M059J (cell line): ENCODE measurements at places on chromosomes 2 and 18. TPM values are rescaled to one million over a fixed set of nuclear protein-coding genes. Genes with fewer than 3 reads are reported as not detected.

Gene GCG
- not detected in 2 replicates for total RNA-seq

Gene TMEM178A
- 0.79 and 3.9 TPM in 2 replicates for total RNA-seq

Gene C2orf80
- total RNA-seq: not detected in 2 replicates

Gene COL4A3
- 0.02 and 0.47 TPM in 2 replicates for total RNA-seq

Gene LRRC30
- not detected in 2 replicates for total RNA-seq

Gene FMNL2
- 6.5 and 13.2 TPM in 2 replicates for total RNA-seq

Gene ANKRD36
- total RNA-seq: 3.0 and 7.5 TPM in 2 replicates

Gene RUFY4
- total RNA-seq: not detected in 2 replicates

Gene KCNK3
- 2.4 and 2.8 TPM in 2 replicates for total RNA-seq

Gene SLC4A3
- total RNA-seq: 1.2 and 2.6 TPM in 2 replicates

Gene GREB1L
- total RNA-seq: 3.9 and 8.9 TPM in 2 replicates

Gene ANO7
- 0.62 and 0.76 TPM in 2 replicates for total RNA-seq

Gene PROKR1
- 0.17 TPM in 1 of 2 replicates, not detected in the other for total RNA-seq

Gene ALLC
- not detected in 2 replicates for total RNA-seq

Gene PLB1
- 0.91 and 1.5 TPM in 2 replicates for total RNA-seq

Gene GCC2
- 7.6 and 9.1 TPM in 2 replicates for total RNA-seq

Gene TMEFF2
- 0.12 and 0.34 TPM in 2 replicates for total RNA-seq

Gene HOXD8
- 0.49 and 0.84 TPM in 2 replicates for total RNA-seq

Gene CRYBA2
- total RNA-seq: 0.17 TPM in 1 of 2 replicates, not detected in the other

Gene L3MBTL4
- 0.05 and 0.15 TPM in 2 replicates for total RNA-seq

Gene DCTN1
- total RNA-seq: 51.5 and 87.0 TPM in 2 replicates

Gene PRKD3
- total RNA-seq: 46.0 and 46.4 TPM in 2 replicates

Gene CERKL
- total RNA-seq: 0.81 and 2.2 TPM in 2 replicates

Gene DPP4
- total RNA-seq: 13.5 and 17.5 TPM in 2 replicates

Gene SLC4A1AP
- total RNA-seq: 19.8 and 35.1 TPM in 2 replicates

Gene ADGRF3
- total RNA-seq: 0.10 and 0.12 TPM in 2 replicates

Gene UGT1A10
- not detected in 2 replicates for total RNA-seq

Gene APOB
- not detected in 2 replicates for total RNA-seq

Gene OXER1
- not detected in 2 replicates for total RNA-seq

Gene CYBRD1
- total RNA-seq: 43.7 and 54.7 TPM in 2 replicates

Gene KATNAL2
- 2.0 and 4.0 TPM in 2 replicates for total RNA-seq

Gene TACR1
- total RNA-seq: 0.22 and 0.25 TPM in 2 replicates

Gene GPR45
- total RNA-seq: not detected in 2 replicates

Gene CARF
- 1.3 and 3.0 TPM in 2 replicates for total RNA-seq

Gene RNU2-63P
- not detected in 2 replicates for total RNA-seq

Gene TFCP2L1
- total RNA-seq: 0.12 TPM in 1 of 2 replicates, not detected in the other

Gene SPEG
- total RNA-seq: 9.8 and 13.9 TPM in 2 replicates

Gene SLC14A1
- 4.6 and 4.8 TPM in 2 replicates for total RNA-seq

Gene SMC6
- 12.5 and 12.9 TPM in 2 replicates for total RNA-seq

Gene CTAGE1
- 0.15 TPM in 1 of 2 replicates, not detected in the other for total RNA-seq

Gene DSG2
- 0.34 TPM in 1 of 2 replicates, not detected in the other for total RNA-seq

Gene CNTNAP5
- total RNA-seq: 0.05 TPM in 1 of 2 replicates, not detected in the other
